ENCODE measurements at places on chromosomes 6 and 20. TPM values are rescaled to one million over a fixed set of nuclear protein-coding genes. Genes with fewer than 3 reads are reported as not detected.

DNA sequence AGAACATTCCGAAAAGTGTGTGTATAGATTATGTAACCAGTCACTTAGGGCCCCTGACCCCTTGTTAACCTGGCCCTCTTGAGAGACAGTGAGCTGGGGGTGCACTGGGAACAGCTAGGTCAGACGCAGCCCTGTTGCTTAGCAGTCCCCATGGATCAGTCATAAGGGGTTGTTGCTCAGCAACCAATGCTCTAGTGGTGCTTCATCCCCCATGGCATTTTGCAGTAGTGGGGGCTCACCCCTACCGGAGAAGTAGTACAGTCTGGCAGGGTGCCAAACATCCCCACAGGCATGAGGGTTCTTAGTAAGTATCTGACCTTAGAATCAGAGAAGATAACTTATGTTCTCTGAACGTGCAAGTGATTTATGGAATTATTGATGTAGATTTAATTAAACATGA lies 12.3 kb downstream of the PKIB start:
- DNase-seq, result no peak

The MEP1A gene
- not detected for polyA plus RNA-seq

The PPP1R3G gene
- 0.39 TPM for polyA plus RNA-seq

The LAMA2 gene
- 50.0 TPM for polyA plus RNA-seq

The KHDC1 gene
- 7.7 TPM for polyA plus RNA-seq

The LPA gene
- polyA plus RNA-seq, result not detected

The NNAT gene
- not detected for polyA plus RNA-seq

GRCh38 chr6:157994125-157994795 lies 12.6 kb downstream of the SYNJ2 start:
- DNase-seq, result no peak

DNA sequence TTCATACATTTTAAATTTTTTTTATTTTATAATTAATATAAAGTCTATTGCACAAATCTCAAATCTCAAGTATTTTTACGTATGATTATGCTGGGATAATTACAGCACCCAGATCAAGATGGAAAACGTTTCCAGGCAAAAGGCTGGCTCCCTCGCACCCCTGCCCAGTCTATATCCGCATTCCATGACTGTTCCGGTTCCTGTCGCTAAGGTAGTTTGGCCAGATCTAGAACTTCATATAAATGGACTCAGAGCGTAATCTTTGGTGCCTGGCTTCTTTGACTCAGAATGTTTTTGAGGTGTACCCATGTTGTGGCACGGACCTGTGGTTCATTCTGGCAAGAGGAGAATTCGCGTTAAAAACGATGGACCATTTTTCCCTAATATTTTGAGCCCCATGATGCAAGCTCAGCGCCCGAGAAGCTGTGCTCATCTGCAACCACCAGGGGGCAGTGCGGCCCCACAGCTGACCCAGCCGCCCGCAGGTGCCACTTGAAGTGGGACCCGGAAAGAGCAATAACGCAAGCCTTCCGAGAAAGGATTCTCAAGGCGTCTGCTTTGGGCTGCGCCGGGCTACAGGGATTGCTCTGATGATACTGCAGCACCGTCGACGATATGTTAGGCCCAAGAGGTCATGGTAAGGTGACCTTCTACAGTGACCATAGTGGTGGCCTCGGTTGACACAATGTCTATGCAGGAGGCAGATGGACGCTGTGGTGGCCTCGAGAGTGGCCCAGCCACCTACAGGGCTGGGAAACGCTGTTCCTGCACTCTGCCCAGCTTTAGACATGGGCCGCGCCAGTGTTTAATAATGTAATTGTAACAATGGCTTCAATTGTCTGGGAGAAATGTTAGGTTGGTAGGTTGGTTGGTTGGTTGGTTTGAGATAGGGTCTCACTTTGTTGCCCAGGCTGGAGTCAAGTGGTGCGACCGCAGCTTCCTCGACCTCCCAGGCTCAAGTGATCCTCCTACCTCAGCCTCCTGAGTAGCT lies 160.1 kb downstream of the ZMYND8 start:
- DNase-seq, result no peak

The BPIFB3 gene
- polyA plus RNA-seq, result not detected

The PRSS16 gene
- polyA plus RNA-seq, result 0.21 TPM

The SENP6 gene
- 9.9 TPM for polyA plus RNA-seq

GRCh38 chr6:15268137-15268908 lies 22.5 kb downstream of the JARID2 start:
- no peak for DNase-seq

The BPHL gene
- 12.2 TPM for polyA plus RNA-seq

GRCh38 chr6:112478036-112478435 lies 130.9 kb downstream of the RFPL4B start:
- no peak for DNase-seq

DNA sequence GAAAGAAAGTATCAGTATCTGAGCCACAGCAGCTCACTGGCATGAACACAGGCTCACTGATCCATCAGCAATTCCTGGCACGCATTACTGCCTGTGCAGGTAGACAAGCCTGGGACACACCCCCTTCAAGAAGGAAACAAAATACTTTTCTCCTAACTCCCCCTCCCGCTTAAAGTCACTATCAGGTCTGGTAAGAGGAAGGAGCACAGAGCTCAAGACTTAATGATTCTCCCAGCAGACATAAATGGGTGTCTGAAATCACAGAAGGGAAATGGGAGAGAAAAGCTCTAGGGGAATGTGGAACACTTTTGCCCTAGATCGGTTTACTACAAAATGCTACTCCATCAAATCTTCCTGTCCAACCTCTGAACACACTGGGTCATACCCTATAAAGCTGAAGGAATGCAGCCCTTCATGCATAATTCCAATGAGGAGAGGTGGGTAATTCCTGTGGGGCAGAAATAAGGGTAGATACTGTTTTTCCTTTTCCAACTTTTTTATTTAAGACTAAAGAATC lies at the start of gene ADGRF1:
Gene ADGRF1, minus strand, starts transcription at position 58 of the 517 bp plus-strand sequence. CDS start 13,271 bp downstream, outside the sequence.
- no peak for DNase-seq

DNA sequence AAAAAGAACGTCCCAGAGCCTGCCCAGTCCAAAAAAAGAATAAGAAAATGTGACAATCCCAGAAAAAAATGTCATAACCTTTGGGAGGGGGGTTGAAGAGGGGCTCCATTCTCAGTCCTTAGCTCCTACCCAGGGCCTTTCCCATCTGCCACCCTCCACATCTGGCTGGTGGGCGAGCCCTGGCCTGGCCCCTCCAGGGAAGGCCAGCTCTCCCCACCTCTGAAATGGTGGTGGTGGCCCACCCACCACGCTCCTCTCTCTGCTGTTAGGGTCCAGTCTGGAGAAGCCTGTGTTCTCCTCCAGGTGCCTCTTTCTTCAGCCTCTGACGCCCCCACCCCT lies 415 bp downstream of the RGS19 start:
- no peak for DNase-seq
